Stromal cell of bone marrow (primary cell): ENCODE measurements at places on chromosomes 3 and 15.

DNA sequence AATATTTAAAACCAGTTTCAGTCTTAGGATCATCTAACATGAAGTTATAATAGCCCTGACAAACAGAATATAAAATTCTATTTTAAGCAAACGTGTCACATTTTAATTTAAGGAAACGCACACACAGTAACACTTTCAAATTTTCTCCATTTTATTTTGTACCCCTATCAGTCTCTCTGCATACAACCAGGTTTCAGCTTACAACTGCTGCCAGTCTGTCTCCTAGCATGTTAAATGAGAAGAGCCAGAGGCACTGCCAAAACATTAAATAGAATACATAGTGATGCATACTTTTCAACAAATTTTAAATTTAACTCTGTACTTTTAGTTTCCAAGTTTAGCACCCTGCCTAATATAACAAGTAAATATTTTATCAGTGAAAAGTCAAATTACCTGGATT lies 60.8 kb downstream of the UACA start:
- DNase-seq: no peak

GRCh38 chr3:173986861-173987410 lies 589.4 kb downstream of the NLGN1 start:
- no peak for DNase-seq

- DNase-seq: no peak
Measured at GRCh38 chr15:97566961-97567360, 393.5 kb upstream of the ARRDC4 start.

GRCh38 chr3:8529738-8530525 lies 28.3 kb downstream of the LMCD1 start:
- DNase-seq: no peak

DNA sequence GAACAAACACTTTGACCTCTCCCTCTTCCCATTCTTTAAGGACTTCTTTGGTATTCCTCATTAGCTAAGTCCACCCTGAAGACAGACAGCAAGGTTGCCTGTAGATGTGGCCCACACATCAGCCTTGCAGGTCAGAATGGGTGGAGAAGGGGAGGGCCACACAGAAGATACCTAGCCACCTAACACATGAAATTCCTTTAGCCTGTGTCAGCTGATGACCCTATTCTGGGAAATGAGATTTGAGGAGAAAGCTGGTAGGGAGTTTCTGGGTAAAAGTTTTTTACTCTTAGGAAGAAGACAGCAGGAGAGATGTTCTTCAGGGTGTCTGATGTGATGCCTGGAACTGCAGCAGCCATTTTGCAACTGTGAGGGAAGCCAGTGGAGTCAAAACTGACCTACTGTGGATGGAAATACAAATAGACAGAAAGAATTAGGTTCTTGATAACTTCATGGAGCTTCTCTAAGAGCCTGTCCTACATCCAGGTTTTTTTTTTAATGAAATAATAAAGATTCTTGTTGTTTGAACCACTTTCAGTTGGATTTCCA lies 17.8 kb upstream of the SMAD6 start:
- no peak for DNase-seq

- DNase-seq: no peak
Measured at GRCh38 chr3:72275331-72275751, 490.4 kb upstream of the PROK2 start.

- peak; percentile 62 for DNase-seq
Measured at GRCh38 chr3:100590114-100590839, 19.1 kb upstream of the ADGRG7 start.

- no peak for DNase-seq
Measured at GRCh38 chr15:64705006-64705405, 70.4 kb downstream of the RBPMS2 start.
